AG09319 (cell line): ENCODE measurements at places on chromosomes 1 and 21.

DNA sequence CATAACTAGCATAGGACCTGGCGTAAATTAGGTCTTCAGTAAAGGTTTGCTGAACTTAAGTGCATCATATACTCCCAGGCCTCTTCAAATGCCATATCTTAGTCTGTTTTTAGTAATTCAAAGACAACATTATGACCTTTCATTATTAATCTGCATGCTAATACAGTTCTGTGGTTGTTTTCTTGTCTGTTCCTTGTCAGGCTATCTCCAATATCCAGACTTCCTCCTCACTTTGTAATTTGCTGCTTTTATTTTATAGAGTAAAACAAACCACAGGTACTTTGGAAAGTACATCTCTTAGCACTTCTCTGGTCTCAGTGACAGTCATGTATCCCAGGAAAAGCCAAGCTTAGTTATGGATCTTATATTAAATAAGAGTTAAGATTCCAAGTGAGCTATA, 65.1 kb upstream of the BMP8A start:
- DNase-seq, result no peak

- no peak for DNase-seq
These were observed 18.7 kb downstream of the MIER1 start for GRCh38 chr1:66943361-66943969.

GRCh38 chr1:42779725-42780124, 5.1 kb upstream of the TMEM269 start:
- no peak for DNase-seq

DNA sequence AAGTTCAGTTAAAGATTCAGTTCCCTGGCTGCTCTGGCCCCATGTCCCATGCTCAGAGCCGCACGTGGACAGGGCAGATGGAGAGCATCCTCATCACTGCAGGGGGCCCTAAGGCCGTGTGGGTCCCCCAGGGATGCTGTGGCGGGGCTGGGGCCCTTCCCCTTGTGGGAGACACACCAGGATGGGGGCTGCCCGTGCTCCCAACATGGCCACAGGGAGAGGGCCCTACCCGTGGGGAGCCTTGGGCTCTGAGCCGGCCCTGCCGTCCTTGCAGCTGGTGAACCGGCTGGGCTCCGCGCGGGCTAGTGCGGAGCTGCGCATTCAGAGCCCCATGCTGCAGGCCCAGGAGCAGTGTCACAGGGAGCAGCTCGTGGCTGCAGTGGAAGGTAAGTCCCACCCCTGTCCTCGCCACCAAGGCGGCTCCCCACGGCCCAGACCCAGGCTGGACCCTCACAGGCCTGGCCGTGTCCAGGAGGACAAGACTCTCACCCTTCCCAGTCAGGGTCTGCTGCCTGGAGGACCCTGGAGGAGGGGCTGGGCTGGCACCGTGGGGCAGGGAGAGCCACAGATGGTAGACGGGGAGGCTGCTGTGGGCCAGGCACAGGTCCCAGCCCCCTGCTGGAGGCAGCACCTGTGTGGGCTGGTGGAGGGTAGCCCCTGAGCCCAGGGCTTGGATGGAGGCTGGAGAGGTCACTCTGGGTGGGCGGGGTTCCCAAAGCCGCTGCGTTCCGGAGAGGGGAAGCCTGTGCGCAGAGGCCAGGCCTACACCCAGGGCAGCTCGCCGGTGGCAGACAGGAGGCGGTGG, 53.8 kb downstream of the TRIM11 start:
- no peak for DNase-seq

GRCh38 chr1:244006961-244007360, 44.1 kb upstream of the ZBTB18 start:
- no peak for DNase-seq

- DNase-seq, result no peak
These were observed 19.9 kb downstream of the HIPK1 start for GRCh38 chr1:113949007-113949406.

- DNase-seq, result no peak
These were observed 21.5 kb downstream of the FGGY start for GRCh38 chr1:59318271-59318860.

DNA sequence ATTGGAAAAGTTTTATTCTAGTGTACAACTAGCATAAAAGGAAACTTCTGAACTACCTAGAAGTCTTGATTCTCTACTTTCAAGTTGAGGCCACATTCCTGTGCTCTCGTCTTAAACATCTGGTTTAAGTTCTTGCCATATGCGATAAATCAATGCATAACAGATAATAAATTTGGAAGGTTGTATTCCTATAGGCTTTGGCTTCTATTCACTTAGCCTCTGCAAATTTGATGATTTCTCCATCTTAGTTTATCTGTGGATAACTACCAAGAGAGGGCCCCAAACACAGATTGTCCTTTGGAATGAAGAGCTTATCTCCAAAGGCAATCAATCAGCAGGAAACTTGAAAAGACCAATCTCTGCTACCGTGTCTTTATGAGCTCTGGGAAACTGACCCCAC, 11.7 kb upstream of the RNF2 start:
- no peak for DNase-seq

GRCh38 chr1:240312872-240313271, 221.2 kb downstream of the FMN2 start:
- peak; percentile 77 for DNase-seq

DNA sequence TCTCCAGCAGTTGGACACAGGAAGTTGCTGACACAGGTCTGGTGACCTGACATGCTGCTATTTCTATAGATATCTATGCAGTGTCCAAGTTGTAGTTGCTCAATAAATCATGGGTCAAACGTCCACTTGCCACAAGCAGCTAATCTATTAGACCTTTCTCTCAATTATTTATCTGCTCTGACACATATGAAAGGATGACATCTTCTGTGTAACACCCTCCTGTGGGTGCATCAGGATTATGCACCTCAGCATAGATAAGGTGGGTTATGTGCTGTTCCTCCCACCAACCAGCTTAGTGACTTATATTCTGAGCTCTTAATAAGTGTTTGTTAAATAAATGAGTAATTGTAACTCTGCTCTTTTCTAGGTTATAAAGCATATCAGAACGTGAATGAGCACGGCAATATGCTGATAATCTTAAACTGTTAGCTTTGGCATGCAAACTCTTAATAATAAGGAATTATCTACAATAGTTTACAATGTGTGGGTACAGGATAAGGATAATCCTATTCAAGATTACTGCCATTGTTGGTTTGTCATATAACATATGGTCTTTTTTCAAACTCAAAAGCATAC, 90.7 kb upstream of the GCLM start:
- DNase-seq, result no peak

DNA sequence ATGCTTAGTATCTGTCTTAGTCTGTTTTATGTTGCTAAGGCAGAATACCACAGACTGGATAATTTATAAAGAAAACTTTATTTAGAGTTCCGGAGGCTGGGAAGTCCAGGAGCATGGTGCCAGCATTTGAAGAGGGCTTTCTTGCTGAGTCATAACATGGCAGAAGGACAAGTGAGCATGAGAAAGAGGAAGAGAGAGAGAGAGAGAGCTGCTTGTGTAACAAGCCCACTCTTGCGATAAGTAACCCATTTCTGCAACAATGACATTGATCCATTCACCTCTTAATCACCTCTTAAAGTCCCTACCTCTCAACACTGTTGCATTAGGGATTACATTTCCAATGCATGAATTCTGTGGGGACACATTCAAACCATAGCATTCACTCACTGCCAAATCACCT, 11.7 kb upstream of the MYOCOS start:
- DNase-seq, result no peak

DNA sequence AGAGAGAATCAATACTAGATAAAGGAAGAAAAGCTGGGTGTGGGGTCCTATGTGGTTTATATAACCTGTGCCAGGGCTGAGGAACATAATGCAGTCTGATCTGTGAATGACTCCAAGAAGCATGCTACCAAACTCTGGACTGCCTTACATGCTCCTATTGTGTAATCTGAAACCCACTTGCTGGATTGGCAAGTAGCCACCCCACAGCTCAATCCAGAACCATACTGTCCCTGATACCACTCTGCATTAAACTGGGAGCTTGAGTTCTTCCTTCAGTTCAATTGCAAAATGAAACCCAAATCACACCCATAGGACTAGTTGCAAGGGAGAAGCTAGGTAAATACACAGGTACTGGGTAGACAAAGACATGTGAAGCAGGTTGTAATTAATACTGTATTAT, 115.4 kb upstream of the NEGR1 start:
- DNase-seq, result peak; percentile 55

GRCh38 chr1:192445839-192446489, 129.2 kb downstream of the RGS21 start:
- peak; percentile 23 for DNase-seq

DNA sequence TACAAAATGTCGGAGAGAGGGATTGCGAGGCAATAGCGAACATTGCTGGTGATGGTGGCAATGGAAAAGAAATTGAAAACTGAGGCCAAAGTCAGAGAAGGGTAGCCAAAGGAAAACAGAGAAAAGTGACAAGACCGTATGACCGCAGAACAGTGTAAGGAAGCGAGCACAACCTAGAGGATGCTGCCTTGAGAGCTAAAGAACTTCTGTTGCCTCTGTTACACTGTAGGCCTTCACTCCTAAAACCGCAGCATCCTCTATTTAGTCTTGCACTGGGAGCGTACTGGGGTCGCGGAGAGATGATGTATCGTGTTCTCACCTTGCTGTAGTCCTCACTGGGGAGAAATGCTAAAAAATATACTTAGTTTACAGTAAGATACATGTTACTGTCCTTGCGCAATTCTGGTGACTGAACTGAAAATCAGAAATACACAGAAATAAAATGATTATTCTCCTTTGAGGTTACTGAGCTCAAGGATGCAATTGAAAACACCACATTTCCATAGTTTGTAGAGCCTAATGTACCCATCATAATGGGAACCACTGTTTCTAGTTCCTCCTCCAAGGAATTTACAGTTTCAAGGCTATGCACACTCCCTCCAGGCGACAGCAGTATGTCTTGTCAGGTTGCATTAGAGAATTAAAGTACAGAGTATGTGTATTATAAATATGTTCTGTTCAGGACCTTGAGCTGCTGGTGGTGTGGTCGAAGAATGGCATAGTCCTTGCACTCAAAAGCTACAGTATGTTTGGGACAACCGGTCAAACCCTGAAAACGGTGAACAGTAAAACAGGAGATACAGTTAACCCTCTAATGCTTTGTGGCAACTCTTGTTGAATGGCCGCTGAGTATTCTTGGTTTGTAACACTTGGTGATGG, 1.3 kb downstream of the NEK7 start:
- DNase-seq, result no peak

DNA sequence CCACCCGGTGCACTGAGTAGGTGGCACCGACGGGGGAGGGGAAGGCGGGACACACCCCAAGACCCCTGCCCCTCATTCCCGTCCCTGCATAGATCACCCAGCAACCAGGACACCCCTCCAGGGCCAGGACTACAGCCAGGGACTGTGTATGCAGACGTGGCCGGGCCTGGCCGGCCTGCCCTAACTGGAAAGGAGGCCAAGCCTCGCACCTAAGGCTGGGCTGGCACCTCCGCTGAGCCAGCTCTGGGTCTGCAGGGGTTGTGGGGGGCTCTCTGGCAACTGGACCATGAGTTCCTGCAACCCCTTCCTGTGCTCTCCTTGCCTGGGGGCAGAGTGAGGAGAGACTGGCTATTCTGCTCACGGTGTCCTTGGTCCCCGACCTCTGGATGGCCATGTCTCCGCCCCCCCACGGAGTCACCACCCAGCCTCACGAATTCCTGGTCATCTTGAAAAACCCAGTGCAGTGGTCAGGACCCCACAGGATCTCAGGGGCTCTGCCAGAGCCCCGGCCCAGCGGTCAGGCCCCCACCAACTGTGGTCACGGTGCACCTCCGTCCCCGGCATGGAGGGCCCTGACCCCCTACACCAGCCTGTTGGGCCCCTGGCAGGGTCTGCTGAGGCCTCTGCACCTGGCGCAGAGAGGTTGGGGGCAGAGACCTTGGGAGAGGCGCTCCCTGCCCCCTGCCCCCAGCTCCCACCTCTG, 1.1 kb upstream of the FNDC10 start:
- no peak for DNase-seq

DNA sequence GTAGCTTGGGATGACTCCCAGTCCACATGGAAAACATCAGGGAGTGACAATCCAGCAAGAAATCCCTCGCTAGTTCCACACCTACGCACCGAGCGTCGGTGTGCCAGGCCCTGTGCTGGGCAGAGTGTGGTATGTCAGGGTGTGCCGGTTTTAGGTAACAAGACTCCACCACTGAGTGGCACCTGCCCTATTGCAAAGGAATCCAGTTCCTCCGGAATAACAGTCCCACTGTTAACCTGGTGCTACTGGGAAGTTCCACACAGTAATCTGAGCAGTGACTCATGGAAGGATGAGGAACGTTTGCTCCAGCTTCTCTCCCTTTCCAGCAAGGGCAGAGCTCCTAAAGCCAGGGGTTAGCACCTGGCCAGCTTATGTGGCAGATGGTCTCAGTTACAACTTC, 14.3 kb downstream of the RNF207 start:
- DNase-seq, result no peak

- DNase-seq, result no peak
These were observed 33.2 kb downstream of the CAMSAP2 start for GRCh38 chr1:200771625-200772555.

DNA sequence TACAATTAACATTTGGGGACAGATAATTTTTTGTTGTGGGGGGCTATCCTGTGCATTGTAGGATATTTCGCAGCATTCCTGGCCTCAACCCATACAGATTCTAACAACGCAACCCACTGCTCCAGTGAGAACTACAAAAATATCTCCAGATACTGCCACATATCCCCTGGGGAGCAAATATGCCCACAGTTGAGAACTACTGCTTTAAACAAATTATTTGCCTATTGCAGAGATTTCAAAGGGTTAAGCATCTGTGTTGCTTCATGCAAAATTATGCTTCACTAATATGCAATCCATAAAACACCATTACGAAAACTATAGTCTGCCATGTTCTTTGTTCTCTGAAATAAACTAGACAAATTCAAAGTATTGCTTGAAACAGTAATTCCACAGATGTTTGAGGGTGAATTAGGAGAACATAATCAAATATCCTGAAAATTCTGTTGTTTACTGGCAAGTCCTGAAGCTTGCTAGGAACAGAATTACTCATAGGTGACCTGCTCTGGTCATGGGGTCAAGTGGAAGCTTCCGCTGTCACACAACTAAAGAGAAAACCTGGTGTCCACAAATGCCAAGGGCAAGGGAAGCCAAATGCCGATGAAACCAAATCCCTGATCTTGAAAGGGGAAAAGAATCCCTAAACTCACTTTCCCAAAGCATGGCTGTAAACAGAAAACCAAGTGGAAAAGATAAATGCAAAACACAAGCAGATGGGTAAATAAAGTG, 149.4 kb downstream of the RERE start:
- DNase-seq, result no peak

- DNase-seq, result no peak
These were observed 12.6 kb downstream of the KCND3 start for GRCh38 chr1:111976842-111977241.

- DNase-seq, result no peak
These were observed 67.8 kb downstream of the TOMM20 start for GRCh38 chr1:235060607-235061470.

GRCh38 chr1:246569248-246570238, 3.3 kb downstream of the CNST start:
- DNase-seq, result no peak

GRCh38 chr21:44303490-44303981, 3.7 kb downstream of the PFKL start:
- no peak for DNase-seq

DNA sequence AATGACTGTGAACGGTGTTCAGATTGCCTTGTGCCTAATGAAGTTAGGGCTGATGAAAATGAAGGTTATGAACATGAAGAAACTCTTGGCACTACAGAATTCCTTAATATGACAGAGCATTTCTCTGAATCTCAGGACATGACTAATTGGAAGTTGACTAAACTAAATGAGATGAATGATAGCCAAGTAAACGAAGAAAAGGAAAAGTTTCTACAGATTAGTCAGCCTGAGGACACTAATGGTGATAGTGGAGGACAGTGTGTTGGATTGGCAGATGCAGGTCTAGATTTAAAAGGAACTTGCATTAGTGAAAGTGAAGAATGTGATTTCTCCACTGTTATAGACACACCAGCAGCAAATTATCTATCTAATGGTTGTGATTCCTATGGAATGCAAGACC, 96.6 kb downstream of the ZFYVE9 start:
- no peak for DNase-seq
